ENCODE measurements at places on chromosomes 3 and 15.

DNA sequence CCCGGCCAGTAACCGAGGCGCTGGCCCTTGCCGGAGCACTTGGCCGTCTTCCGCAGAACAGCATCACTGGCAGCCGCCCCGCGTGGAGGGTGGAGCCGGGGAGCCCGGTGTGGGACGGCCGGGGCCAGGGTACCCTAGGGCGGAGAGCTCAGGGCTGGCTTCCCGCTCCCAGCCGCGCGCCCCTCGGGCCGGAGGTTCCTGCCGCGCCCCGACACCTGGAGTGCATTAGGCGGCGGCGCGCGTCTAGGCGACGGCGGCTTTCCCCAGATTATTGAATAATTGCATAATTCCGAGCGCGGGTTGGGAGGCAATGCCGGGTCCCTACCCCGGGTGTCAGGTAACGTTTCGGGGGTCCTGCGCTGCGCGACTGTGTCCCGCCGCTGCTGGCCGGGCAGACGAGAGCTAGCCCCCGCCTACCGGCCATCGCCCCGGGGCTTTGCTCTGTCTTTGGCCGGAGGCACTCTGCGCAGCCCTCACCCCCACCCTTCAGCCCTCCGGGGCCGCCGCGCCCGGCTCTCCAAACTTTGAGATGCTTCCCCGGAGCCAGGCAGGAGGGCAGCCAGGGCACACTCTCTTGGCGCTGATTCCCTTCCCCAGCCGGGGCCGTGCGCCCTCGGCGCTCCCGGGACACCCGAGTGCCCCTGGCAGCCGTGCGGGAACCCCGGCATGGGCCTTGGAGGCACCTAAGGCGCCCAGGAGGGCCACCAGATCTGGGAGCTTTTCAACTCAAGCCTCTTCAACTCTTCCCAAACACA is 749 bp downstream of the ITGA11 start:
- DNase-seq: no peak

DNA sequence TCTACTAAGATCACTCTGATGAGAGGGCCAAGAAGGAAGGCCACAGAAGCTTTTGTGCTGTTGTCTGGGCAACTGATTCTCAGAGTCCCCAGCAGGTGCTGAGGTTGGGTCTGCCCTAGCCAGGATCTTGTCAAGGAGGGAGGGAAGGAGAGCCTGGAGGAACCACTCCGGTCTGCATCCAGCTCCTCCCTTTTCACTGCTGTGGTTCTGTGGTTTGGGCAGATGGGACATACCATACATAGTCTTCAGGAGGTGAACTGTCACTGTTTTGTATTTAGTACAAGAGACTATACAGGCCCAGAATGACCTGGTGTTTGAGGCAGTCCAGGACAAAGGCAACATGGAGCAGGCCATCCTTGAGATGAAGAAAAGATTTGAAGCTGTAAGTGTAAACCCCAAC is 21.9 kb downstream of the C3orf62 start:
- DNase-seq: no peak

- DNase-seq: no peak
Observed at GRCh38 chr15:47972738-47973137, 148.1 kb upstream of the SLC24A5 start.

GRCh38 chr3:158451405-158452055 is 119.5 kb upstream of the MLF1 start:
- no peak for DNase-seq

DNA sequence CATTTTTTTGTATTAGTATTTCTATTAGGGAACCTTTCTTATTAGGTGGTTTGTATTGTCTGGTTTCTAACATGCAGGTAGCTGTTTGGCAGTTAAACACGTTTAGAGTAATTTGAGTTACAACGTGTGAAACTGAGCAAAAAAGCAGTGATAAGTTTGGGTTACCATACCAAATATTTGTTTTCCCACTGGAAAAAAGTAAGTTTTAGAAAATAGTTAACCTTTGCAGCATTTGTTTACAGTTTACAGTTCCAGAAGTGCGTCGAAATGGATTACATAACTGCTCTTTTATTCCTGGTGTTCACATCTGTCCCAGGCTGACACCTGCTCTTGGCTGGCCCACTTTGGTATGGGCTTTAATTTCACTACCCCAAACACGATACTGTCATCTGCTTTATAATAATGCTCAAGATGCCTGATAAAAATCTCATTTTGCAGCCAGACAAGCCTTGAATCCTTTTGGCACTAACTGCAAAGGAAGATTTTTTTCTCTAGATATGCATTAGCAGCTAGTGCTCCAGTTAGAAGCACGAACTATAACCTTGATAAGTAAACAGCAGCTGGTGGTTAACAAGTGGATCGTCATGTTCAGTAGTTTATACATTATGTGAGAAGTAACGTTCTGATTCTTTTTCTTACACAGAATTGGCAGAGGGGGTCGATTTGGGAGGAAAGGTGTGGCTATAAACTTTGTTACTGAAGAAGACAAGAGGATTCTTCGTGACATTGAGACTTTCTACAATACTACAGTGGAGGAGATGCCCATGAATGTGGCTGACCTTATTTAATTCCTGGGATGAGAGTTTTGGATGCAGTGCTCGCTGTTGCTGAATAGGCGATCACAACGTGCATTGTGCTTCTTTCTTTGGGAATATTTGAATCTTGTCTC is 5.3 kb downstream of the EIF4A2 start:
- no peak for DNase-seq

DNA sequence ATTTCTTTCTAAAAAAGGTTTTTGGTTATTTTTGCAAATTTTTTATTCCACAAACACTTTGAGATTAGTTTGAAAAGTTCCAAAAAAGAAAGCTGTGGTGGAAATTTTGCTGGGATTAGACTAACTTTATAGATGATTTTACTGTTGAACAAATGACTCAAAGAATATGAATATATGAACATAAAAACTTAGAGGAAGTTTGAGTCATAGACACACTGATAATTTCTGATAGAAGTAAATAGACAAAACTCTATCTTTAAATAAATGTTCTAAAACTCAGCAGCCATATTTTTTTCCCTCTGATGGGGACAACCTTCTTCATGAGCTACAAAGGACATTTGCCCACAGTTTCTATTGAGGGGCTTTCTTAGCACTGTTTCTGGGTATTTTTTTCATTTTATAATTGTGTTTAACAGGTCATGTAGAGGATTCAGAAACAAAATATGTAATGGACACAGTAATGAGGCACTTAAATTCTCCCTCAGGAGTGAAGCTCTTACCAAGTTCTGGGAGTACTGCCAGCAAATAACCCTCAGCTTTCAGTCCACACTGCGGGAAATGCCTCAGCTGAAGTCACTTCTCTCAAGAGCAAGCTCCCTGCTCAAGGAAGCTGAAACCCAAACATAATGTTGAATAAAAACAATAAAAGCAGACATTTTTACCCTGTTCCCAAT is 157.6 kb downstream of the NFKBIZ start:
- DNase-seq: peak; percentile 90

DNA sequence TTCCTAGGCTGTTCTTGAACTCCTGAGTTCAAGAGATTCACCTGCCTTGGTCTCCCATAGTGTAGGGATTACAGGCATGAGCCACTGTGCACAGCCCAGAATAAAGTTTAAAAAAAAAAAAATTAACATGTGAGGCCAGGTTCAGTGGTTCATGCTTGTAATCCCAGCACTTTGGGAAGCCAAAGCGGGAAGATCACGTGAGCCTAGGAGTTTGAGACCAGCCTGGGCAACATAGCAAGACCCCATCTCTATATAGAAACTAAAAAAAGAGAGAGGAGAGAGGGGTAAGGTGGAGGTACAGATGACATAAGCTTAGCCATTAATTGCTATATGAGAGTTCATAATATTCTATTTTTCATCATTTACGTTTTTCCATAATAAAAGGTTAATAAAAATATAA is 21.5 kb downstream of the ZNF148 start:
- DNase-seq: no peak
